Fibroblast of mammary gland (primary cell): ENCODE measurements at places on chromosomes 11 and 22.
A peak's percentile ranks its signal among the peaks of the same experiment; 100 is the strongest.

- no peak for DNase-seq
These were observed 4.3 kb downstream of the TOB2 start for GRCh38 chr22:41442240-41442792.

DNA sequence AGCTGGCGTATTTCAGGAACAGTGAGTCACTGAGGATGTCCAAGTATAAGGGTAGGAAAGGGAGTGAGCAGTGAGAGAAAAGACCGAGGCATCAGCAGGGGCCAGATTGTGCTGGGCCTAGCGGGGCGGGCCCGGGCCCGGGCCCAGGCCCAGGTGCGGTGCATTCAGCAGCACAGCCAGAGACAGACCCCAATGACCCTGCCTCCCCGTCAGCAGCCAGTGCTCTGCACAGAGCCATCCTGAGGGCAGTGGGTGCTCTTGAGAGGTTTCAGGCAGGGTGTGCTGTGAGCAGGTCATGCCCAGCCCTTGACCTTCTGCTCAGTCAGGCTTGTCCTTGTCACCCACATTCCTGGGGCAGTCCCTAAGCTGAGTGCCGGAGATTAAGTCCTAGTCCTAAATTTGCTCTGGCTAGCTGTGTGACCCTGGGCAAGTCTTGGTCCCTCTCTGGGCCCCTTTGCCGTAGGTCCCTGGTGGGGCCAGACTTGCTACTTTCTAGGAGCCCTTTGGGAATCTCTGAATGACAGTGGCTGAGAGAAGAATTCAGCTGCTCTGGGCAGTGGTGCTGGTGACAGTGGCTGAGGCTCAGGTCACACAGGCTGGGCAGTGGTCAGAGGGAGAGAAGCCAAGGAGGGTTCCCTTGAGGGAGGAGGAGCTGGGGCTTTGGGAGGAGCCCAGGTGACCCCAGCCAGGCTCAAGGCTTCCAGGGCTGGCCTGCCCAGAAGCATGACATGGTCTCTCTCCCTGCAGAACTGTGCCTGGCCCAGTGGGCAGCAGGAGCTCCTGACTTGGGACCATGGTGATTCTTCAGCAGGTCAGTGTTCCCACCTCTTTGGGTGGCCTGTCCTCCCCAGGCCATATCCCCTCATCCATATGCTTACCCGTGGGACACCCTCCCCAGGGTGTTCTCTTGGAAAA, 2.1 kb downstream of the MYO7A start:
- DNase-seq: no peak

GRCh38 chr11:78973876-78974275, 399.2 kb upstream of the NARS2 start:
- no peak for DNase-seq

- no peak for DNase-seq
These were observed 11.9 kb downstream of the LMO1 start for GRCh38 chr11:8251616-8252295.

- DNase-seq: peak; percentile 69
These were observed 22.7 kb upstream of the PICALM start for GRCh38 chr11:86091566-86091965.

DNA sequence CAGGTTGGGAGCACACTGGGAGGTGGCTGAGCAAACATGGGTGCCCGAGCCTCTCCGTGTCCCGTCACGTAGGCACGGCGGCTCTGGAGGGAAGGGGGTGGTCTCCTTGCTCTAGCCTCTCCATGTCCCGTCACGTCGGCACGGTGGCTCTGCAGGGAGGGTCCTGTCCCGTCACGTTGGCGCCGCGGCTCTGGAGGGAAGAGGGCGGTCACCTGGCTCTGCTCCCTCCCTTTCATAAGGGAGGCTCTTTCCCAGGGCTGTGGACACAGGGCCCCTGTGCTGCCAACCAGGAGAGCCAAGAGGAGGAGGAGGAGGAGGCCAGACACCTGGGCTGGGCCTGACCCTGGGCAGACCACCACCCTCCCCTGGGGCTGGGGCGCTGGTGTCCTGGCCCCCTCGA, 1173.7 kb downstream of the BRD1 start:
- no peak for DNase-seq

GRCh38 chr22:41862530-41863266, 29.8 kb downstream of the SREBF2 start:
- DNase-seq: peak; percentile 43

DNA sequence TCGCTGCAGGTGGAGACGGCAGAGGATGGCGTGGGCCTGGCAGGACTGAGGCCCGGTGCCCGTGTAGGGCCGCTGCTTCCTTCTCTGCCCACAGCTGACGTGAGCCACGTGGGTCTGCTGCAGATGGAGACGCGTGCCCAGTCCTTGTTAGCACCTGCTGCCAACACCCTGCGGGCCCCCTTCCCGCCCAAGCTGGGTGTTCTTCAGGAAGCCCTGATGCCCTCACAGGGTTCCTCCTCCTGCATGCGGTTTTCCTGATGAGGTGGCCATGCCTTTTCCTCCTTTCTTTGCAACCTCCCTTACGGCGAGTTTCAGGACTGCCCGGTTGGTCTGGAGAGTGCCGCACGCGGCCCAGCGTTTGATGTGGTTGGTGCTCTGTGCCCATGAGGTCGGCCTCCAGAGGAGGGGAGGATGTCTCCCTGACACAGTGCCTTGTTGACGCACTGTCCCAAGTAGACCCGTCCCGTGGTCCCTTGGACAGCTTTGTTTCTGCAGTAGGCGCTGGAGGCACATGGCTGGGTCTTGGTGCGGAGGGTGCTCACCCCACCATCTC, 44.7 kb downstream of the AP2A2 start:
- DNase-seq: no peak

DNA sequence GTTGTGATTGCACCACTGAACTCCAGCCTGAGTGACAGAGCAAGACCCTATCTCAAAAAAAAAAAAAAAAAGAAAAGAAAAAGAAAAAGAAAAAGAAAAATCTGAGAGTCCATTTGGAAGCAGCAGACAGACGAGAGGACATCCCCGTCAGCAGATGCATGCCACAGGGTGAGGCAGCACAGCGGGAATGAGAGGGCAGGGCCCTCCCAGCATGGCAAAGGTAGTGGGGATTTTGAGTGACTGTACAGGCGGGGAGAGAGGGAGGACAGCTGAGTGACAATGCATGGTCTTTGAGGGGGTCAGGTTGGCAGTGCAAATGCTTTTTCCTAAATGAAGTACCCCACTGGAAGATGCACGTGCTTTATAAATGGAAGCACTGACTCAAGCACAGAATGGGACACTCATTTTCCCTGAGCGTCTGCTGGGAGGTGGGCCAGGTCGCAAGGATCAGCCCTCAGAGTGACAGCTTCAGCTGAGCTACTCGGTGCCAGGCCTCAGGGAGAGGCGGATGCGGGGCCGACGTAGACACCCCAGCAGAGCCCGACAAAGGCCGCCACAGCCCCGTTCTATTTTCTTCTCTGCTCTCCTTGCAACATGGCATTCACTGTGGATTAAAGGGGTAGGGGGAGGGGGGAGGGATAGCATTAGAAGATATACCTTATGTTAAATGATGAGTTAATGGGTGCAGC, 113.5 kb downstream of the SHANK2 start:
- no peak for DNase-seq

GRCh38 chr22:41478473-41478872, 9.6 kb downstream of the ACO2 start:
- no peak for DNase-seq

DNA sequence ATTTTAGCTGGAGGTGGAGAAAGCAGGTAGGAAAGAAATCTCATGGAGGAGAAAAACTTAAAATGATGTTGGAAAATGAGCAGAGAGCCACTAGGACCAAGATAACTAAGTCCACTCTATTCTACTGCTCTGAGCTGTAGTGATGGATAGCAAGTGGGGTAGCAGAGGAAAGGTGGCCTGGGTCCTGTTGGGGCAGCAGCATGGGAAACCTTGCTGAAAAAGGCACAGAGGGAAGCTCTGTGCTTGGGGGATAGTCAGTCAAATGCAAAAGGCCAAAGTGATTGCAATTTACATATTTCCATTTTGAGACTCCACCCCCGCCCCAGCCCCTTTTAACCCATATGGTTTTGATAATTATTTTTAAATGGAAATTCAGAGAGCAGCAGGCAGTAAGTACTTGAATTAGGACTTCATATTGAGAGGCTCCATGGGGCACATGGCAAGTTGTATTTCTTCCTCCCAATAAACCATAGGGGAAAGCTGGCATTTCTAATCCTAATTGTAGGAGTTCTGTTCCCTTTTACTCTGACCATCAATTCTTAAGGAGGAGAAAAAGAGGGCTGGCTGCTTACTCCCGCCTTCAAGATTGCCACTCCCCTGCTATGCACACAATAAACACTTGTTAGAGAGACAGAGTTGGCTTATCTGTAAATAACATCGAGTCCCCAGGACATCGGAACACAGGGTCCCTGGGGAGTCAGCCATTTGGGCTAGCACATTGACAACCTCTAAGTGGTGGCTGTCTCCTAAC, 1341.5 kb upstream of the TENM4 start:
- no peak for DNase-seq

- no peak for DNase-seq
These were observed 511.2 kb upstream of the RAG2 start for GRCh38 chr11:37109286-37109585.

DNA sequence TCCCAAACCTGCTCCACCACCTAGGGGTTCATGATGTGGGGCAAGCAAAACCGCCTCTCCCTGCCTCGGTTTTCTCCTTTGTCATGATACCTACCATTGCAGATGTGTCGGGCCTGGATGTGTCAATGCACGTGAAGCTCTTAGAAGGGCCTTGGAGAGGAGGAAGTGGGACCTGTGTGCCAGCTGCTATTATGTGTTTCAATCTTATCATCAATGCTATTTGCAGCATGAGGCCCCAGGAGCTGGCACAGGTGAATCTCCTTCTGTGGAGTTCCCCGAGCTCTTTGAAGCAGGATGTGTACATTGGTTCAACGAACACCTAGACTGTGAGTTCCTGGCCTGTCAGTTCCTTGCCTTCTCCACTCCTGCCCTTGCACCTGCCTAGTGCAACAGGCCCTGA, 331.6 kb downstream of the CTTN start:
- no peak for DNase-seq

- DNase-seq: no peak
These were observed 374.5 kb downstream of the CADM1 start for GRCh38 chr11:115129473-115130289.

DNA sequence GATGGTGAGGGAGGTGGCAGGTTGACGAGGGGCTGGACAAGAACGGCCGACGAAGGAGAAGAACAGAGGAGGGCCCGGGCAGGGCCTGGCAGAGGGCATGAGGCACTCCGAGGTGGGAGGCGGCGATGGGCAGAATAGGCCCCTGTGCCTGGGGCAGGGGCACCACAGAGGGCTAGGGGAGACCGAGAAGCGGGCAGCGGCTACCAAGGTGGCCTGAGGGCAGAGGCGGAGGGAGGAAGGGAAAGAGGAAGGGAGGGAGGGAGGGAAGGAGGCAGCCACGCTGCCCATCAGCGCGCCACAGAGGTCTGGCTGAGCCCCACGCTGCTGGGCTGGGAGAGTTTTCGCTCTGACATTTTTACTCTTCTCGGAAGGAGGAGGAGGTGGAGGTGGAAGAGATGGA, 11.3 kb downstream of the LSP1 start:
- no peak for DNase-seq

GRCh38 chr11:129312730-129313503, 62.7 kb upstream of the BARX2 start:
- DNase-seq: no peak

GRCh38 chr11:75352588-75353206, 1.2 kb upstream of the ARRB1 start:
- DNase-seq: no peak

DNA sequence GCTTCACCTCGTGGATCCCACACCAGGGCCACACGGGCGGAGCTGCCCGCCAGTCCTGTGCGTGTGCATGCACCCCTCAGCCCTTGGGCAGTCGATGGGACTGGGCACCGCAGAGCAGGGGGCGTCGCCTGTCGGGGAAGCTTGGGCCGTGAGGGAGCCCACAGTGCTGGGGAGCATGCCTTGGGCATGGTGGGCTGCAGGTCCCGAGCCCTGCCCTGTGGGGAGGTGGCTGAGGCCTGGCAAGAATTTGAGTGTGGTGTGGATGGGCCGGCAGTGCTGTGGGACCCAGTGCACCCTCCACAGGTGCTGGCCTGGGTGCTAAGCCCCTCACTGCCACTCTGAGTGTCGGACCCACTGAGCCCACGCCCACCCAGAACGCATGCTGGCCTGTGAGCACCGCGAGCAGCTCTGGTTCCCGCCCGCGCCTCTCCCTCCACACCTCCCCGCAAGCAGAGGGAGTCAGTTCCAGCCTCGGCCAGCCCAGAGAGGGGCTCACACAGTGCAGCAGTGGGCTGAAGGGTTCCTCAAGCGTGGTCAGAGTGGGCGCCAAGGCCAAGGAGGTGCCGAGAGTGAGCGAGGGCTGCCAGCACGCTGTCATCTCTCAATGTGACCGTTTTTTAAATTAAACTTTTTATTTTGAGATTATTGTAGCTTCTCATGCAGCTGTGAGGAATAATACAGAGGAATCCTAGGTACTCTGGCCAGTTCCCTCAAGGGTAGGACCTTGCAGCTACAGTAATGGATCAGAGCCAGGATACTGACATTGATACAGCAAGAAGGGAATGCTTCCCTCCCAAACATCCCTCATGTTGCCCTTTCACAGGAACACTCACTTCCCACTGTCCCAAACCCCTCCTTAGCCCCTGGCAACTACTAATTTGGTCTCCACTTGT, 127.7 kb downstream of the CRYBB2 start:
- DNase-seq: no peak

GRCh38 chr11:69425895-69426544, 55.4 kb upstream of the LINC01488 start:
- no peak for DNase-seq

DNA sequence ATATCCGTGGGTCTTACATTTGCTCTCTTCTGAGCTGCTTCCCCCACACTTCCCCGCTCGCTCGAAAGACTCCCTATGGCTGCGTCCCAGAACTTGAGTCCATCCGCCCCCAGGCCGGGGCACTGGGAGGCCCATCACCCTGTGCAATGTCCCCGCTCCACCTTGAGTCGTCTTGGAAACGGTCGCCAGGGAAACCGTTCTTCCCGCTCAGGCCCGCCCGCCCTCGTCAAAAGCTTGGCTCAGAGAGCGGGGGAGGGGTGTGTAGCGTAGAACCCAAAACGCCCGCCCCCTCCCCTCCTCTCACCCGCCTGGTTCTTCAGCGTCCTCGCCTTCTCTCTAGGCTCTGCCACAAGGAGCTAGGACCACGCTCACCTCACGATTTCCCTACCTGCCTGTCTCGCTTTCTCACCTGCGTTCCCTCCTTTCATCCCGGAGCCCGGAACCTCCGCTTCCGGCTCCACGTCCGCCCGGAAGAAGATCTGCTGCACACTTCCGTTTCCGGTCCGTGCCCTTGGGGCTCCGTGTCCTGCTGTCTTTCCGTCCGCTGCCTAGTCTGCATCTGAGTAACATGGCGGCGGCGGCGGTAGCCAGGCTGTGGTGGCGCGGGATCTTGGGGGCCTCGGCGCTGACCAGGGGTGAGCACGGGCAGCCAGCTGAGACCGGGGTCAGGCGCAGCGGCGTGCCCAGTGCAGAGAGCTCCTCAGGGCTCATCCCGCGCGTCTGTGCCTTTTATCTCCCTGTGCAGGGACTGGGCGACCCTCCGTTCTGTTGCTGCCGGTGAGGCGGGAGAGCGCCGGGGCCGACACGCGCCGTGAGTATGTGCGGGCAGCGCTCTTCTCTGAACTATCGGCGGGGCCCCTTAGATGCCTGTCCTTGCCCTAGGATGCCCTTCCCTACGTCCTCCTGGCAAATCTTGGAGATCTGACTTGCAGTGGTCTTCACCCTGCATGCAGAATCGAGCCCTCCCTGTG, at the start of the genes KBTBD4 and NDUFS3:
TSS of gene KBTBD4 (minus strand) at position 447 of the 971 bp plus-strand sequence. CDS start at position 428, 19 bp downstream.
TSS of gene NDUFS3 (plus strand) at position 551 of the 971 bp plus-strand sequence. CDS start at position 569, 18 bp downstream.
- DNase-seq: peak; percentile 90
